Aorta (tissue), 5 donors: ENCODE measurements at places on chromosomes 5 and 9.

GRCh38 chr9:87008667-87009066 lies 61.4 kb upstream of the GAS1 start:
- DNase-seq: no peak

- no peak for DNase-seq
Measured at GRCh38 chr5:147359101-147359500, 124.3 kb downstream of the STK32A start.

- peak; percentile 94 for DNase-seq
Measured at GRCh38 chr9:35748858-35749514, at the start of the genes GBA2 and RGP1. Gene GBA2 (minus strand): TSS chr9:35749228. CDS start chr9:35748704, 524 bp downstream. Gene RGP1 (plus strand): TSS chr9:35749287. CDS start chr9:35749756, 469 bp downstream.

DNA sequence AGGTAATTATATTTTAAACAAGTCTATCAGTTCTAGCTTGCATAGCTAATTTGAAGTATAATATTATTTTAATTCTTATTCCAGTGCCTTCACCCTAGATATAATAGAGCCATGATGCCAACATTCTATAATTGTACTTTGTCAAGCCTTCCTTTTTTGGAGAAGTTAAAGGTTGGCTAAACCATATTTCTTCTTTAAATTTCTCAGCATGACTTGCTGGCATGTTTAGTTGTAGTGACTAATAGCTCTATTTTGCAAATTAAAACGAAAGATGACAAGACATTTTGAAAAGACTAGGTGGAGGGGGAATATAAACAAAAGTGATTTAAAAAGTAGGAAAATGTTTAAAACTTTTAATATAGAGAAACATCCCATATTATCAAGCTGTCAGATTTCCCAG lies 400.7 kb downstream of the PSAT1 start:
- DNase-seq: no peak

- DNase-seq: no peak
Measured at GRCh38 chr9:90070056-90070455, 465.2 kb downstream of the GADD45G start.
